ENCODE measurements at places on chromosomes 12 and 14. TPM values are rescaled to one million over a fixed set of nuclear protein-coding genes. Genes with fewer than 3 reads are reported as not detected.

DNA sequence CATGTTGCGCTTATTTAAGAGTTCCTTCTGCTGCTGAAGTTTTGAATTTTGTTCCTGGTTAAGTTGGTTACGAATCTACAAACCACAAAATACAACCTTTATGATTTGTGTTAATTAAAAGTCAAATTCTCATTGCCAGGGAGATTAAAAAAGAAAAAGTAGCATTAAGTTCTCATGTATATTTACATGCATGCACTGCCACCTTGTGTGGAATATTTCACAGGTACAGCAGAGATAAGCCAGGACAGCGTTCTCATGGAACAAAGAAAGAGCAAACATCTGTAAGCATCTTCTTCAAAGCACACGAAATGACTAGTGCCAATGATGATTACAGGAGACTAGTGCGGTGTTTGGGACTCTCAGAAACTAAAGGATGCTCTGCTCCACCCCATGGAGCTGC, 34.2 kb downstream of the ZFYVE21 start:
- no peak for DNase-seq

Gene NFE2
- total RNA-seq, result 1.5 TPM

DNA sequence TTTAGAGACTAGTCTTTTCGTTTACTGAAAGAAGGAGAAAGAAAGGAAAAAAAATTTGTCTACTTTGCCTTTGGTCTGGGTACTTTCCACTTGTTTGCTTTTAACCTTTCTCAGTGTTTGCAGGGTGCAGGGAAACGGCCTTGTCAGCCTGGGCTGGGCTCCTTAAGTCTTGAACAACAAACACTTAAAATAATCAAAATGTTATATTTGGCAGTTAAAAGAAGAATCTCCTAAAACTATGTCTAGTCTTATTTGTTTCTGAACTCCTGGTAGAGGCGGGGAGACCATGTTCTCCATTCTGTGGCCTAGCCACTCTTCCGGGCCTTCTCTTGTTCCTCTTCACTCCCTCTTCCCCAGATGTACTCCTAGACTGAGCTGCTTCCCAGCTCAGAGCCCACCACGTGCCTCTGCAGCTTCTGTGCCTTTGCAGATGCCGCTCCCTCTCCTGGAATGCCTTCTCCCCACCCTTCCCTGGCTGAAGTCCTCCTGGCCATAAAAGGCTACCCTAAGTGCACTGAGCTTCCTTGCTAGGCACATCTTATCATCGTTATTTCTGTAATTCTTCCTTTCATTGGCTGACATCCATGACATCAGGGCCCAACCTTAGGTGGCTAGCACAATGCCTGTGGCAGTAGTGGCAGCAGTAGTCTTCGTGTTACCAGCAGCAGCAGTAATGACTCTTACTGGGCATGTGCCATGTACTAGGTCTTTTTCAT, 432.9 kb downstream of the ZFP36L1 start:
- DNase-seq, result no peak

DNA sequence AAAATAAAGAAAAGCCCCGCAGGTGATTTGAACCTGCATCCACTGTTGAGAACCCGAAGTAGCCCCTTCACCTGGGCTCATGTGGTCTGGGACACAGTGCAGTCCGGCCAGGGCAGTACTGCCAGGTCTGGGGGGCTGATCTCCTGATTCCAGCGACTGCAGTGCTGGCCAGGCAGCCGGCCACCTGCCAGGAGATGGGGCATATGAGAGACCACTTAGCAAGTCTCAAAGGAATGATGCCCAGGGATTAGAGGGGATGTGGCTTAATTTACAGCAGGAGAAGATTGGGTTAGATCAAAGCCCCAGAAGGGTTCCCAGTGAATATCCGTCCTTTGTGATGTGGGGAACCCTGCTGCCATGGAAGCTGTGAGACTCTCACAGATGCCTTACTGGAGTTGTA, 113.3 kb downstream of the PRMT8 start:
- DNase-seq, result no peak

Gene IFNG
- not detected for total RNA-seq

GRCh38 chr14:102227184-102227964, 77.6 kb downstream of the MOK start:
- DNase-seq, result no peak

GRCh38 chr12:30898846-30899245, 27.7 kb upstream of the TSPAN11 start:
- no peak for DNase-seq

- peak; percentile 24 for DNase-seq
Measured at GRCh38 chr12:109393437-109394345, 46.0 kb downstream of the MYO1H start.

Gene TSPAN19
- not detected for total RNA-seq

DNA sequence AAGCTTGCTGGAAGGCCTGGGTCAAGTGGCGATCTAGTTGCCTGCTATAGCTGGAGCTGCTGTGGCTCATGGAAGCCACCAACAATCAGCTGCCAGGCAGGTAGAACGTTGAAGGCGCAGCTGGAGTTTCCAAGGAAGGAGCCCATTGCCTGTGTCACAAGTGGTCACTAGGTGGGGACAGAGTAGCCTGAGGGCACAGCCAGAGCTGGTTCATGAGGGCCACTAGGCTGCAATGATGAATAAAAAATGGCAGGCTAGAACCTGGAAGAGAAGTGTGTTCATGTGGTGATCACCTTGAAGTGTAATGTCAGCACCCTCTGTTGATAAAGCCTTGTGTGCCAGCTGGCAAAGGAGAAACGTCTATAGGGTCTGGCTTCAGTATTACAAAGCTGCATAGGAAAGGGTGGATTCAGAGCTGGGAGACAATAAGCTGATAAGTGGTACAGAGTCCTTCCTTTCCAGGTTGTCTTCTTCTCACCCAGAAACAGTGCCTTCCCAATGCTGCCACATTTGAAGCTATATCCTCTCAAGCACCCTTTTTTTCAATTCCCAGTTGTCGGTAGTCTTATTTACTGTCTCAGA, 165.8 kb downstream of the EMP1 start:
- no peak for DNase-seq

Gene USP44
- total RNA-seq, result 1.3 TPM

- no peak for DNase-seq
Measured at GRCh38 chr14:81535396-81536164, 1.9 kb upstream of the SEL1L start.

- peak; percentile 84 for DNase-seq
Measured at GRCh38 chr12:124827588-124828184, 36.0 kb downstream of the SCARB1 start.

- peak; percentile 80 for DNase-seq
Measured at GRCh38 chr14:102993523-102993922, 63.8 kb downstream of the CDC42BPB start.

DNA sequence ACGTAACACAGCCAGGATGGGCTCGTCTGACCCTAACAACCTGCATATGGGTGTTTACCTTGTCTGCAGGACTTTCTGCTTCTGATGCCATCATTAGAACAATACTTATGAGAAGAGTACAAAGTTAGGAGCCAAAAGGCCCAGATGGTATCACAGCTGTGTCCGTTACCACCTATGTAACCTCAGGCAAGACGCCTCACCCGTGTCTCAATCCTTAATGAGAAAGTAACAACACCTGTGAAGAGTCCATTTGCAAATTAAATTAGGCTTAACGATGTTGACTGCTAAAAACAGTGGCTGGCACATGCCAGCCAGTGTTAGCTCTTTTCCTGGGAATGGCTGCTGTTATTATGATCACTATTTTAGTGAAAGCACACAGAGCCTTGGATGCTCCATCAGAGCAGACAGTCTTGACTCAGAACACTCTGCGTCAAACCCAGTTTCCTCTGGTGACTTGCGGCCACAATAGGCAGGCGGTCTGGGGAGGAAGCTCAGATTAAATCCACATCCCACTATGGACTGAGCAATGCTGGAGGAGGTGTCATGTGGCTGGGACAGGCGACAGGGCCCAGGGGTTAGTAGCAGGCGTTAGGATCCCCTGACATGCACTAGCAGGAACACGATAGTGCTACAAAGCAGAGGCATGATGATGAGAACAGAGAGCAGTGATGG, 125.3 kb downstream of the SLC15A4 start:
- DNase-seq, result no peak

- DNase-seq, result no peak
Measured at GRCh38 chr12:121976950-121977349, 44.7 kb upstream of the BCL7A start.

GRCh38 chr12:104187446-104188155, 28.0 kb upstream of the TXNRD1 start:
- DNase-seq, result no peak

Gene ANO2
- total RNA-seq, result not detected

Gene ZNF641
- total RNA-seq, result 2.5 TPM

Gene PACS2
- 52.2 TPM for total RNA-seq

GRCh38 chr12:66589095-66589494, 89.8 kb downstream of the GRIP1 start:
- DNase-seq, result no peak

Gene AICDA
- not detected for total RNA-seq

- no peak for DNase-seq
Measured at GRCh38 chr12:98901189-98901588, 256.1 kb downstream of the APAF1 start.

- no peak for DNase-seq
Measured at GRCh38 chr14:56115976-56116893, 2.0 kb upstream of the PELI2 start.

DNA sequence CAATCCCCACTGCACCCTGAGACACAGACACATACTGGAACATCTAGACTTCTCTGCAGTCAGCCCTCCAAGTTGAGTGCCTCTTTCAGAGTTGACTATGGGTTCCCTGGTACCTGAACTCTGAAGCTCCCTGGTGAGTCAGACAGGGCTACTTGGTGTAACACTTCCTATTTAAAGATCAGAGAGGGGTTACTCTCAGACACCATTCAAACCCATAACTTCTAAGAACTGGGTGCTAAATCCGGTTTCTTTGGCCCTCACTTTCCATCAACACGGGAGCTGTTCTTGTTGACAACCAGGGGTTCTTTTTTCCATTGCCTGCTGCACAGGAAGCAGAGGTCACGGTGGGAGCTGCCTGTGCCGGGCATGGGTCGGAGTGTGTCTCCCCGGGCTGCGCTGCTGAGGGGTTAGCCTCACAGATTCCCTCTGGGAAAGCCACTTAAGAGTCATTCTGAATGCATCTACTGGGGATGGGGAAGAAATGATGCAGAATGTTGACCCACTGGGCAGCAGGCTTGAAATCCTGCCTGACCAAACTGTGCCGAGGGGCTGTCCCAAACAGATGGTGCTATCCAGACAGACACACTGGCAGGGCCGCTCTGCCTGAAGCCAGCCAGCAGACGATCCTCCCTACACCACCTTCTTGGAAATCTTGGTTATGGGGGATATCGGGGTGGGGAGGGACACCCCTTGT, 74.1 kb downstream of the PITPNM2 start:
- no peak for DNase-seq

Gene DDX24
- 40.4 TPM for total RNA-seq

Gene MGP
- 89.3 TPM for total RNA-seq

DNA sequence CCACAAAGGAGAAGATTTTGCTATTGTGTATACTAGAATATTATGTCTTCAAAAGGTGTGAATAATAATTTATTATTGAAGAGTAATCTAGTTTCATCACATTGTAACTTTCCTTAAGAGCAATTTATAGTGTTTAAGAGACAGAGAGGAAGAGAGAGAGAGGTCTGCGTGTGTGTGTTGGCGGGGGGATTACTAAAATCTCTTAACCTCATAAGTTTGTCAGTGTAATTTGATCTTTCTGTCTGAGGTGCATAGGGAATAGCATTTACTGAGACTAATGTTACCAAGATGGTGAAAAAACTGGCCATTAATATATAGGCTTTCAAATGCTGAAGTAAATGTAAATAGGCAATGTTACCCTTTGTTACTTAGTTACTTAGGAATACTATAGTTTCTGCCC, 48.2 kb upstream of the BTG1 start:
- no peak for DNase-seq

DNA sequence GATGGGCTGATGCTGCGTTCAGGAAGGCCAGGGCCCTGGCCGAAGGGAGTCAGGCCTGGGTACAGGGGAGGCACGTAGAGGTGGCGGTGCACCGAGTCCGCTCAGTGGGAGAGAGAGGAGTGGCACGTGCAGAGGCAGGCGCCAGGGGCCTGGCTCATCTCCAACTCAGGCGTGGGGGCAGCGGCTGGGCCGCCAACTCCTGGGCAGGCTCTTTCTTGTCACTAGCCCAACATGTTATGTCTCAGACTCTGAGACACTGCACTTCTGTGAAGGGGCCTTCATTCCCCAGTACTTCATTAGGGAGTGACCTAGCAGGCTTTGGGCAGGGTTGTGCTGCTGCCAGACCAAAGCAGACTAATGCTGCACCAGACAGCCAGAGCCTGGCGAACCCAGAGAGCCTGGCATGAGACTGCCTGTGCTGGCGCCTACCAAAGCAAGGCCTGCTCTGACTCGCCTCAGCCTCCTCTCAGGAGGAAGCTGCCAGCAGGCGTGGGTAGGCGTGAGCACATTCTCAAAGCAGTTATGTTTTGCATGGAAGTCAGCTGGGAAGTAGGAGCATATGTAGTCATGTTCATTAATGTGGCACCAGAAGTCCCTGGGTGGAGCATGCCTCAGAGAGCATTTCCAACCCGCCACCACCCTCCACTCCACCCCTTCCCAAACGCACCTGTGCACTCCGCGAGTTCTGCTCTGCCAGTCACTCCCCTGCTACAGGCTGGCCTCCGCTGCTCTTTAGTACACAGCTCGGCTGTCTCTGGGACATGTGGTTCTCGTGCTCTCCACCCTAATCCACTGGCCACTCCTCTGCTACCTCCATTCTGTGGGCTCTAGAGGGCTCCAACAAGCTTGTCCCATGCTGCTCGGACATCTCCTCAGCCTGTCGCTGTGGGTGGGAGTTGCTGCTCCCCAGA, 9.7 kb downstream of the CKB start:
- no peak for DNase-seq

Gene C1QL4
- total RNA-seq, result 0.18 TPM

Gene TAS2R14
- 1.8 TPM for total RNA-seq

Gene SYCP3
- total RNA-seq, result not detected

DNA sequence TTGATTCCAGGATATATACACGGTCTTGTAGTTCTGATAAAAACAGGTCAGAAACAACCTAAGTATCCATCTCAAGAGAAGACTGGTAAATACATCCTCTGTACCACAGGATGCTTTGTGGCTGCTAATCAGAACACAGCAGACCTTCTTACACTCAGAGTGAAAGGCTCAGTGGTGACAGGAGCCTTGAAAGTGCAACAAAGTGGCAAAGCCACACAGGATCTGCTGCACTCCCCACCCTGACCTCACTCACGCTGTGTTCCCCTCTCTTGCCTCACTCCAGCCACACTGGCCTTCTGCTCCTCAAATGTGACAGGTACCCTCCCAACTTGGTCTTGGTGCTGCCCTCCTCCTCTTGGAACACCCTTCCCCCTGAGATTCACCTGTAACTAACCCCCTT, 98.1 kb upstream of the GRIP1 start:
- DNase-seq, result no peak

GRCh38 chr12:50453872-50454271, 50.9 kb upstream of the DIP2B start:
- no peak for DNase-seq

Gene P2RX2
- total RNA-seq, result not detected

GRCh38 chr12:109131154-109132050, 15.0 kb downstream of the ACACB start:
- no peak for DNase-seq

GRCh38 chr12:109609342-109609741, 35.7 kb downstream of the MVK start:
- no peak for DNase-seq

GRCh38 chr12:114272071-114272470, 133.9 kb downstream of the TBX5 start:
- DNase-seq, result no peak
